ENCODE measurements at places on chromosomes 7 and 10.
A peak's percentile ranks its signal among the peaks of the same experiment; 100 is the strongest.

DNA sequence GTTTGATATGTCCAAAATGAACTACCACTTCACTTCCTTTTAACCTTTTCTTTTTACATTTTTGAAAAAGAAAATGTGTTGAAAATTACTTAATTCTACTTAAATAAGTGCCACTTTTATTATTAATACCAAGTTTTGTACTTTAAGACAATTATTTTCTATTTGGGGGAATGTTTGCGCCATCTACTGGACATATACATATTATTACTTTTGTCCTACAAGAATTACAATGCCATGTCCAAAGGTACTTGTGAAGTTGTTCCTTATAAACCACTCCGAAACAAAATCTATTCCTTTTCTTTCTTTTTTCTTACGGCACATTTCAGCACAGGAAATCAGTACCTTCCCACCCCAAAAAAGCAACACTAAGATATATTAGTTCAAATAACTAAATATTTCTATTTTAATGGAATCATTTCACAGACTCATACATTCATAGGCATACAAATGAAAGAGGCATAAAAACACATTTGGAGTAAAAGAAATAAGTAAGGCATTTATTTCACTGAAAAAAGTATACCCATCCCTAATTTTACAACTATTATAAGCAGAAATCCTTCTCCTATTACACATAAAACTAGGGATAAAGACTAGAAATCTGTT lies 169.9 kb downstream of the RNF133 start:
- peak; percentile 75 for DNase-seq

DNA sequence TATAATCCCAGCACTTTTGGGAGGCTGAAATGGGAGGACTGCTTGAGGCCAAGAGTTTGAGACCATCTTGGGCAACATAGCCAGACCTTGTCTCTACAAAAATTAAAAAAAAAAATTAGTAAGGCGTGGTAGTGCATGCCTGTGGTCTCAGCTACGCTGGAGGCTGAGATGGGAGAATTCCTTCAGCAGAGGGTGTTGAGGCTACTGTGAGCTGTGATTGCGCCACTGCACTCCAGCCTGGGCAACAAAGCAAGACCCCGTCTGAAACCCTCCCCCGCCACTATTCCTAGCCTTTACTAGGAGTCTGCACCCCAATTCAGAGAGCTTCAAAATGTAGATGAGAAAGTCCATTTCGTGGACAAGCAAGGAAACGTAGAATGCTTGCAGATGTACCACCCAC lies 95.2 kb downstream of the PRPF18 start:
- DNase-seq, result no peak

DNA sequence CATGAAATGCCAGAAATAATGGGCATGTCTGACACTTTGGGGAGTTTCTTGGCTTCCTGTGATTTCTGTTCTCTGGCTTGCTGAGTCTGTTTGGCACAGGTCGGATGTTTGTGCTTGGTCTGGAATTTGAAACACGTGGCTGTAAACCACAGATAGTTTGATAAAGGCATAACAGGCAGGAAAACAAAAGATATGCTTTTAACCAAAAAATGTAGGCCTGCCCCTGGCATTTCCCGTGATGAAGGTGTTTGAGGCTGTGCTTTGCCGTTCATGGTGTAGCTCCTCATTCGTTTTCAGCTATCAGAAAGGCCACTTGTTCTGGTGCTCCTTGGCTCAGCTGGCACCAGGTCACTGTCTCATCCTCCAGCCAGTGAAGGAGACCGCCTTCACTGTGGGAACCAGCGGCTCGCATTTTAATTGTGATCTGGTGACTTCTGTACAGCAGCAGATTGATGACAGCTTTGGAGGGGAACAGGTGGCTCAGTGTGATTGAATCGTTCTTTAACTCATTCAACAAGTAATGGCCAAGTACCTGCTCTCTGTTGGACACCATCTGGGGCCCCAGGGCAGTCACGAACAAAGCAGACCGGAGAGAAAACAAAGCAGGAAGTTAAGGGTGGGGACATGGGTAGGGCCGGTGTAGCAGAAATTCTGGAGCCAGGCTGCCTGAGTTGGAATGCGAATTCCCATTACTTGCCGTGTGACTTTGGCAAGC lies 111.5 kb downstream of the CCNY start:
- peak; percentile 11 for DNase-seq

DNA sequence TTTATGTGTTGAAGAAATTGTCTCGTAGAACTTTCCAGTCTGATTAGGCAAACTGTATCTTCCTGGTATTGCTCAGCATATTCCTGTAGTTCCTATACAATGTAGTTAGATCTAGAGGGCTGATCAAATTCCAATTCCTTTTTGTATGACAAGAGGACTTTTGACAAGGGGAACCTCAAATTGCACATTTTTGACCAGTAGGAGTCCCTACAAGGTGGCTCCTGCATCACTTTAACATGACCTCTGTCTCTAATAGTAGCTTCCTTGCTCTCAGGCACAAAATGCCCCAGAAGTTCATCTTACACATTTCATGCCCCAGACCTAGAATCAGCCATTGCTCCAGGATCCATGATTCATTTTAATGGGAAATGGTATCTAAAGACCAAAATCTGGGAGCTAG lies 18.7 kb downstream of the HERPUD2 start:
- DNase-seq, result no peak

GRCh38 chr10:94496010-94496409 lies 49.6 kb upstream of the HELLS start:
- DNase-seq, result no peak

DNA sequence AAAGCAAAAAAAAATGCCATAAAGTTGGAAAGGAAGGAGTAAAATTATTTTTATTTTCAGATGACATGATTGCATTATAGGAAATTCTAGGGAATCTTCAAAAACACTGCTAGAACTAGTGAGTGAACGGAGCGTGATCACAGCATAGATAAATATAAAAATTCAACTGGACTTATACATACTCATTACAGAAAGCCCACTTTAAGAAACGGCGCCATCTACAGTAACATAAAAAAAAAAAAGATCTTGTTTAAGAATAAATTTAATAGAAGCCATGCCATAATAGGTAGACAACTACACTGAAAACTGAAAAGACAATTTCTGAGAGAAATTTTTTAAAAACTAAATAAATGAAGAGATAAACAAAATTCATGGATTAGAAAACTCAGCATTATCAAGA lies 623.1 kb upstream of the MGMT start:
- DNase-seq, result peak; percentile 45

DNA sequence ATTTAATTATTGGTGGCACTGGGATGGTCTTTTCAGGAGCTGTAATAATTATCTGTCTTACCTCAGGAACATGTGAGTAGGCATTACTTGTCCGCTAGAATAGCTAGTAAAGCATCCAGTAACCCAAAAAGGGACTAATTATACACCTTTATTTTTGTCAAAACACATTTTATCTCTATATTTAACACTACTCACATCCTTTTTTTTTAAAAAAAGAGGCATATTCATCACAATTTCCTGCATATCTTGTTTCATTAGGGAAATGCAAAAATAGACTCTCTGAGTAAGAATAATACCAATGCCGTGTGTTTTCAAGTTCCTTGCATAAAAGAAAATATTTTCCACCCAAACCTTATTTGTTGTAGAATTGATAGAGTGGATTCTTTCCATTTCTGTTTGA lies 99.5 kb downstream of the VTI1A start:
- no peak for DNase-seq

GRCh38 chr10:60189861-60190475 lies 199.7 kb downstream of the ANK3 start:
- DNase-seq, result no peak

- DNase-seq, result no peak
Measured at GRCh38 chr7:84823530-84823929, 363.3 kb downstream of the SEMA3D start.

GRCh38 chr7:108071551-108071950 lies 58.6 kb downstream of the LAMB4 start:
- peak; percentile 62 for DNase-seq

- DNase-seq, result no peak
Measured at GRCh38 chr7:141551782-141552181, 572 bp downstream of the AGK start.

DNA sequence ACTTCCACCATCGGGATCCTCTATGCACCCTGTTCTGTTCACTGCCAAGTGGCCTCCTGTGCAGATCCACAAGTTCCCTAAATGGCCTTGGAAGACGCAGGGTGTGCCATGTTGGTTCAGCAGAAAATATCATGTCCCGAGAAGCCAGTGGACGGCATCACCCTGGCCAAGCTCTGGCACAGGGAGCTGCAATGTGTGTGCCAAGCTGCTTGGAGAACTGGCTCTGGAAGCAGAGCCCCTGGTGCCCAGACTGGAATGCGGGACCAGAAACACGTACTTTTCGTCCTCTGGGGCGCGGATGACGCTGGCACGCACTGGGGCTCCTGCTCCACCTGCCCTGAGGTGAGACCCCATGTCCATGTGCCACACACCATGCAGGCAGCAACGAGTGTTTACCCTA lies 124.7 kb upstream of the CARD11 start:
- no peak for DNase-seq

DNA sequence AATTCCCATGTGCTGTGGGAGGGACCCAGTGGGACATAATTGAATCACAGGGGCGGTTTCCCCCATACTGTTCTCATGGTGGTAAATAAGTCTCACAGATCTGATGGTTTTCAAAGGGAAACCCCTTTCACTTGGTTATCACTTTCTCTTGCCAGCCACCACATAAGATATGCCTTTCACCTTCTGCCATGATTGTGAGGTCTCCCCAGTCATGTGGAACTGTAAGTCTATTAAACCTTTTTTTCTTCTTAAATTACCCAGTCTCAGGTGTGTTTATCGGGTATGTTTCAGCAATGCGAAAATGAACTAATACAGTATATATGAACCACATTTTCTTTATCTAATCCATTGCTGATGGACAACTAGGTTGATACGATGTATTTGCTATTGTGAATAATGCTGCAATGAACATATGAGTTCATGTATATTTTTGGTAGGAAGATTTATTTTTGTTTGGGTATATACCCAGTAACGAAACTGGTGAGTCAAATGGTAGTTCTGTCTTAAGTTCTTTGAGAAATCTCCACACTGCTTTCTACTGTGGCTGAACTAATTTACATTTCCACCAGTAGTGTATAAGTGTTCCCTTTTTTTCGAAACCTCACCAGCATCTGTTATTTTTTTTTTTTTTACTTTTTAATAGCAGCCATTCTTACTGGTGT lies 70.0 kb upstream of the HGF start:
- no peak for DNase-seq

GRCh38 chr10:88522715-88523114 lies 60.4 kb downstream of the RNLS start:
- DNase-seq, result no peak

DNA sequence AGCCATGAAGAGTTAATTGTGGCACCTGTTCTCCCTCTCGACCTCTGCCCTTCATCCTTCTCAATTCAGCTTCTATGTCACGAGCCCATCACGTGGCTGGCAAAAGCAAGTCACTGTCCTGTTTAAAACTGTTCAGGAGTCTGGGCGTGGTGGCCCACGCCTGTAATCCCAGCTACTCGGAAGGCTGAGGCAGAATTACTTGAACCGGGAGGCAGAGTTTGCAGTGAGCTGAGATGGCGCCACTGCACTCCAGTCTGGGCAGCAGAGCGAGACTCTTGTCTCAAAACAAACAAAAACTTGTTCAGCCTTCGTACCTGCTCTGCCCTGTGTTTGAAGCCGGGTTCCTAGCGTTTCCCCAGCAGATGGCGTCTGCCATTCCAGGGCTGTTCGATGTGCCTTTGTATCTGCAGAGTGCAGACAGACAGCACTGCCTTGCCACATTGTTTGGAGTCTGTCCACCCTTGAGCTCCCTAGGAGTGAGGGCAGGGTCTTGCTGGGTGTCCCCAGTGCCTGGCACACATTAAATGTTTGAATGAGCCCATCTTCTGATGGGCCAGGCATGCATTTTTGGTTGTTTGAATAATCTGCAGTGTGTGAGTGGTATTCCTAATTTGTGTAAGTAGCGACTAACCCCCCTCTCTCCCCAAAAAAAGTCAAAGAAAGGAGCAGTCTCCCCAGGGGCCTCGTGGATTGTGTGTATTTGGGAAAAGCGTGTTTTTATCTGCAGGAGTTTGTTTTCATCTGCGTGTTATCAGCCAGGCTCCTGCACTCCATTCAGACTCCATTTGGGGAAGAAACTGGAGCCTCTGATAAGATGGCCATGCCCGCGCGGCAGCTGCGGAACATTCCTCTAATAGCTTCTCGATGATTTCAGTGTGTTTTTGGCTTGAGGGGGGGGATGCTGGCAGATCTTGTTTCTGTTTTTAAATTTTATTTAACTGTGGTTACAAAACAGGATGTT lies 61.2 kb downstream of the DNAJB6 start:
- peak; percentile 41 for DNase-seq

- no peak for DNase-seq
Measured at GRCh38 chr10:94282369-94282768, 80.4 kb downstream of the NOC3L start.

GRCh38 chr10:14456218-14456869 lies 125.6 kb upstream of the FRMD4A start:
- no peak for DNase-seq

DNA sequence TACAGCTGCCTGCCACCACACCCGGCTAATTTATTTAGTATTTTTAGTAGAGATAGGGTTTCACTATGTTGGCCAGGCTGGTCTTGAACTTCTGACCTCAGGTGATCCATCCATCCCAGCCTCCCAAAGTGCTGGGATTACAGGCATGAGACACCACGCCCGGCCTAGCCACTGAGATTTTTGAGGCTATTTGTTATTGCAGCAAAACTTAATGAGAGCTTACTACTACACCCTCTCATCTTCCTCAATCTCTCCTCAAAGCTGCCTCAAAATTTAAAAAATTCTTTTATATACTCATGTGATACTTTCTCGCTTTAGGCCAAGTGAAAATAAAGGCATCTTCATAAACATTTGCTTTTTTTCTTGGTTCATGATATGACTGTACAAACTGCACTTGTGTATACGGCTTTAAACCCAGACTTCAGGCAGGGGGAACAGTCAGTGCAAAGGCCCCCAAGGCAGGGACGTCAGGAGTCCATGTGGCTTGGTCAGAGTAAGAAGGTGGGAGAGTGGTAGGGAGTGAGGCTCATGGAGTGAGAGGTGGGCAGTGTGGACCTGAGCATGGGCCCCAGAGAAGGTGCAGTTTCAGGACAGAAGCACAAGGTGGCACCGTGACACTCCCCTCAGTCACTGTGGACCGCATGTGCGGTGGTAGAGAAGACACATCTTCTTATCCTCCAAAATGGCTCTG lies 55.5 kb downstream of the SYPL1 start:
- DNase-seq, result peak; percentile 85

All from NCI-H1694 treated with DMSO at 0.1 percent for 48 hours (cell line).